GM13976 (cell line): ENCODE measurements at places on chromosomes 6 and 20.

DNA sequence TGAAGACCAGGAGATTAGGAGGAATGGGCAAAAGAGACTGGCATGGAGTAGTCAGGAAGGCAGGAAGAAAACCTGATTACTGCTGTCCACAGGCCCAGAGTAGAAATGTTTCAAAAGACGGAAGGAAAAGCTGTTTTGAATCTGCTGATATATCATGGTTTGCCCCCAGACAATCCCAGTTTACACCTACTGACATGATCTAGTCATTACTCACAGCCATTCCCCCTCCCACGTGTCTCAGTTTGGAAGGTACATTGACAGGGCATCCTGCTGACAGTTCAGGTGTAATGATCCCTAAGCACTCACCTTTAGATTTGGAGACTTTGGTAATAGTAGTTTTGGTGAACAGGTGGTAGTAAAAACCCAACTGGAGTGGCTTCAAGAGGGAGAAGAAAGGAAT is 9.8 kb upstream of the TXNDC5 start:
- DNase-seq = no peak

DNA sequence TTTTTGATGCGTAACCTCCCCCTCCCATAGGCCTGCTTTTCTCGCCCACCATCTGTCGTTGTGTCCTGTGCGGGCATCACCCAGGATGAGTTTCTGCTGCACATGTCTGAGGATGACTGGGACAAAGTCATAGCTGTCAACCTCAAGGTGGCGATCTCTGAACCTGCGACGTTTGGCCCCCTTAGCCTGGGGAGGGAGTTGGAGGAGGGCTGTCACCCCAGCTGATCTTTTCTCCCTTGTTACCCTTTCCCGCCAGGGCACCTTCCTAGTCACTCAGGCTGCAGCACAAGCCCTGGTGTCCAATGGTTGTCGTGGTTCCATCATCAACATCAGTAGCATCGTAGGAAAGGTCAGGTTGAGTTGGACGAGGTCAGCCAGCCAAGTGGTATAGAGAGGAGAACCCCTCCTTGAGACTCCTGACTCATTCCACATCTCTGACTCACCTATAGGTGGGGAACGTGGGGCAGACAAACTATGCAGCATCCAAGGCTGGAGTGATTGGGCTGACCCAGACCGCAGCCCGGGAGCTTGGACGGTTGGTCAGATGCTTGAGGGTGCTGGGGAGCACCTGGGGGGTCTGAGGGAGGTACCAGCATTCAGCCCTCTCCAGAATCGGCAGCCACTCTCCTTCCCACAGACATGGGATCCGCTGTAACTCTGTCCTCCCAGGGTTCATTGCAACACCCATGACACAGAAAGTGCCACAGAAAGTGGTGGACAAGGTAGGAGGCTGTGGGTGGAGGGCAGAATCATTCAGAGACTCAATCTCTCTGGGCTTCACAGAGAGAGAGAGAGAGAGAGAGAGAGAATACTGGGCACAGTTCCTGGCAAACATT is 954 bp downstream of the HSD17B8 start:
- DNase-seq = no peak

DNA sequence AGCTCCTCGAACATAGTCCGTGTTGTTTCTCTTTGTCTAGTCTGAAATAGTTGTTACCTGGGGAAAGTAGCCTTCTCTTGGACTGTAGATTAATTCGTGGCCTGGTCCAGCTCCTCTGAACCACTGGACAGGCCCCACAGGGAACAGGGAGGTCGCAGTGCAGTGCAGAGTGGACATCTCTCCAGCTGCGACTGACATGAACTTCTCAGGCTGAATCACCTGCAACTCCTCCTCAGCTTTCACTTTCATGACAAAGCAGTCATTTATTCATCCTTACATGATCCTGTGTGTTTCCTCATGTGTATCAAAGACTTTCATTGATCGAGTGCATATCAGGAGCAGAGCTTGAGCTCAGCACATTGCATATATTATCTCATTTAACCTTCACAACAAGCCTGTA is 19.1 kb upstream of the SIRPG start:
- no peak for DNase-seq

DNA sequence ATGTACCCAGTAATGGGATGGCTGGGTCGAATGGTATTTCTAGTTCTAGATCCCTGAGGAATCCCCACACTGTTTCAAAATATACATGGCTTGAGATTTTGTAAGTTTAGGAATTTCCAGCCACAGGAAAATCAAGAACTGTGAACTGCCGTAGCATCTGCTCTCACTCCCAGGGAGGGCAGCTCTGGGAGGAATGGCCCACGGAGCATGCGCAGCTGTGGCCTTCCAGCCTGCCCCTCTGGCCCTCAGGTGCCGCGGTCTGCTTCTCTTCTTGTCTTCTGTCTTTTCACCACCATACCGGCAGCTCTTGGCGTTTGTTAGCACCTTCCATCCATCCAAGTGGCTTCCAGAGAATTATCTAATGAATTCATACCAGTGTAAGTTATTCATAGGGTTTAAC is 19.9 kb upstream of the EXOC2 start:
- DNase-seq = no peak

DNA sequence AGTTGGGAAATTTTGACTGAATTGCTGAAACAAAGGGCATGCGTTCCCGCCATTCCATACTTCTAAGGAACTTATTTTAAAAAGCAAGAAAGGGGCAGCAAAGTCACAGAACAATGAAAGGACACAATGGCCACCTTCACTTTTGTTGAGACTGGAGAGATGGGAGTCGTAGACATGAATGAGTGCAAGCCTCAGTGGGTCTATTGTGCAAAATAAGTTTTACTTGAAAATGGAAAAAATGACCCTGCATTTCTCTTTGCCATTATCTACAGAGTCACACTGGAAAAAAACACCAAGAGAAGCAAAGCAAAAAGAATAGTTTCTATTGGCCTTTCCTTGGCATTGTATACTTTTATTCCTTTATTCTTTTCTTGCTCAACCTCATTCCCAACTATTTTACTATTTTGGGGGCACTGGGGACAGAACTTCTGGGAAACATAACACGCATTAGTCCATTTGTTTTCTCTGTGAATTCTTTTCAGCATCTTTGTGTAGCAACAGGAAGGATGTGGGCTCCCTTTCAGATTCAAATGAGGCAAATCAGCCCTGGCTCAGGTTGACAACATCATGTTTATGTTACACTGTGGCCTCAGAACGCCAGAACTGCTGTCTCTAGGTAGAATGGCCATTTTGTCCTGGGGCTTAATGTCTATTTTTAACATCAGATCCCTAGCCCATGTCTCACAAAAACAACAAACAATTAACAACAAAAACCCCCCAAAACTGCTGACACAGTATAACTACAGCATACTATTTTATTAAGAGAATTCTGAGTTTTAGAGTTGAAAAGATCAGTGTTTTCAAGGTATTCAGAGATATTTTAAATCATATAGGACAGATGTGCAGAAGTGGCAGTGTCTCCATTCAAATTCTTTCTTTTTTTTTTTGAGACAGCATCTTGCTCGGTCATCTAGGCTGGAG is 122.2 kb downstream of the FYN start:
- no peak for DNase-seq

DNA sequence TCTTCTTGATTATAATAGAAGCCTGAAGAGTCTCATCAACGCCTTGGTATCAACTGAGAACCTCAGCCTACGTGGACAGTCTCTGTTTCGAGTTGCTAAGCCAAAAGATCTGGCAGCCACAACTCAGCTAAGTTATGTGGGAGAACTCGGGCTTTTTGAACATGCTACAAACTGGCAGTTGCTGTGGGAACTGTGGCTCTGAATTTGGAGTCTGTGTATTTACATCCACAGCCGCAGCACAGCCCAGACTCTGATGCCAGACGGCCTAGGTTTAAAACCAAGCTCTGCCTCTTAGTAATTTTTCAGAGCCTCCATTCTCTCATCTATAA is 35.8 kb downstream of the RIPOR2 start:
- no peak for DNase-seq

- no peak for DNase-seq
Measured at GRCh38 chr20:41139227-41140093, 2.1 kb downstream of the PLCG1 start.

DNA sequence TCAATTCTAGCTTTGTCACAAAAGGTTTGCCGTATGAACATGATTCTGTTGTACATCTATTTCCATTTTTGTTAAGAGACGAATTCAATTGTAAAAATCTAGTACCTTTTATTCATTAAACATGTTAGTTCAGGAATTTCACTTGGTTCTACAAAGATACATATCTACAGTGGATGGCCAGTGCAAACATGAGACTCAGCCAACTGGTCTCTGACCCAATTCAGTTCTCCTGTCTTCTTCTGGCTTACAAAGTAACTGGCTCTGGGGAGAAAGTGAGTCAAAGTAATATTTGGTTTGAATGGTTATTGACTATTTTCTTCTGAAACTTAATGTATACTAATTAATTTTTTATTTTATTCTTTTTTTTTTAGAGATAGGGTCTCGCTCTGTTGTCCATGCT is 70.0 kb downstream of the ESR1 start:
- DNase-seq = no peak
